Nephron progenitor cell (in vitro differentiated cells): ENCODE measurements at places on chromosomes 7 and 10.

DNA sequence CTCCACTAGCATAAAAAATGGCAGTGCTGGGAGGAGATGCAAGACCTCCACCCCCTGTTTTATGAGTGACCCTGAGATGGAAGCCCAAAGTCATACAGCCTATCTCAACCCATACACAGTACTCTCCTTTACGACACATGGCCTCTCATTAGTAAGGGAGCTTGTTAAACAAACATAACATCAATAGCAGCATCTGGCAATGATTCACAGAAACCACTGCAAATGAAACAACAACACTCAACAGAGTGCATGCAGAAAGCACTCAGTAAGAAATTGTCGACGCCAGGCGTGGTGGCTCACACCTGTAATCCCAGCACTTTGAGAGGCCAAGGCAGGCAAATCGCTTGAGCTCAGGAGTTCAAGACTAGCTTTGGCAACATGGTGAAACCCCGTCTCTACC is 27.5 kb upstream of the FIGNL1 start:
- no peak for DNase-seq

DNA sequence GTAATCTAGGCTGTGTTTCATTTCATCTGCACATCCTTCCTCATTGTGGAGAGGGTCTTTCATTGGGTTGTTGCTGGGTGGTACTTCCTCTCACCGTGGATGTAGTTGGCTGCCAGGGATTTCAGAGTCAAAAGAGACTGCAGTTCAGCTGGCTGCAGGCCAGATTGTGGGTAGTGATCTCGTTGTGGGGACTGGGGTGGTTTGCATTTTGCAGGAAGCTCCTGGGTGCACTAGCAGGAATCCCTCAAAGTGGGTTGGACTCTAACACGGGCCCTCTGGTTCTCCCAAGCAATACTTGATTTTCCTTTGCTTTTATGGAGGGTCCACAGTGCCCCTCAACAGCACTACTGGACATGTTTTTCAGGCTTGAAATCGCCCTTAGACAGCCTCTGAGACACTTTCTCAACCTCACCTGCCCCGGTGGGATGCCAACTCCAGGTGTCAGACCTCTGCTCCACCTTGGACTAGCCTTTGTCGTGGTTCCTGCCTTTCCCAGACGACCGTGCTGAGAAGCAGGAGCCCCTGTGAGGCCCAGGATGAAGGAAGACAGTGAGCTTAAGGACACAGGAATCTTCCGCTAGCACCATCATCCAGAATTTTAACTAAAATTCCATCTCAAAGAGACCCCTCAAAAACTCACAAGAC is 23.9 kb upstream of the ZNF273 start:
- no peak for DNase-seq

DNA sequence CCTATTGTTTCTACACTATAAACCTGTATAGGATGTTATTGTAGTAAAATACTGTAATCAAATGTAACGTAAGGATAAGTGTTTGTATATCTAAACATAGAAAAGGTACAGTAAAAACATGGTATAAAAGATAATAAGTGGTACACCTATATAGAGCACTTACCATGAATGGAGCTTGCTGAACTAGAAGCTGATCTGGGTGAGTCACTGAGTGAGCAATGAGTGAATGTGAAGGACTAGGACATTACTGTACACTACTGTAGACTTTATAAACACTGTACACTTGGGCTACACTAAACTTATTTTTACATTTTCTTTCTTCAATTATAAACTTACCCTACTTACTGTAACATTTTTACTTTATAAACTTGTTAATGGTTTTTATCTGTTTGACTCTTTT is 732.9 kb upstream of the LRRN3 start:
- no peak for DNase-seq

GRCh38 chr10:115657161-115657860 is 564.1 kb downstream of the ATRNL1 start:
- DNase-seq = no peak

GRCh38 chr7:156907656-156908055 is 14.7 kb upstream of the LMBR1 start:
- DNase-seq = no peak

GRCh38 chr7:21412957-21413356 is 14.9 kb upstream of the SP4 start:
- no peak for DNase-seq

- DNase-seq = no peak
Measured at GRCh38 chr7:130296221-130296951, 3.4 kb downstream of the CPA4 start.

DNA sequence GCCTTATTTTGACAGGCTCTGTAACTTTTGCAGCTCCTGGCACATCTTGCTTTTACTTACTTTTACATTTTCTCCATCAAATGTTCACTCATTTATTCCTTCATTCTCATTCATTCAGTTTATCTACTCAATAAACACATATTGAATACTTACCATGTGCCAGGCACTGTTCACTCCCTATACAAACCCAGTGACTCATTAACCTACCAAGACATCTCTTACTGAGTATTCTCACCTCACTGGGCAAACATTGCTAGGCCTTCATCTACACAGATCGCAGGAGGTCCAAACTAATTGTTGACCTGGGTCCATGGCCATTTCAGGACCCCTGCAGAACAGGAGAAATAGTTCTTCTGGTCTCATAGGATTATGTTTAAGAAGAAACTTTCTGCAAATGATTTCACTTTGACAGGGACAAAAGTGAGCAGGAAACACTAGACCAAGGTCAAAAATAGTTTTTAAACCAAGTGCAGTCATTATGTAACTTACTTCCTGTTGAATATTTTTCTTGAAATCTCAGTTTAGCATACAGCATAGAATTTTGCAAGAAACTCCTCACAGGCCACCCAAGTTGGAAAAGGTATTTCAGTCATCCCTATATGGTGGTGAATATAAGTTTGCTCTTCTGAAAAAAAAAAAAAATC is 17.6 kb downstream of the SLC26A4 start:
- no peak for DNase-seq

DNA sequence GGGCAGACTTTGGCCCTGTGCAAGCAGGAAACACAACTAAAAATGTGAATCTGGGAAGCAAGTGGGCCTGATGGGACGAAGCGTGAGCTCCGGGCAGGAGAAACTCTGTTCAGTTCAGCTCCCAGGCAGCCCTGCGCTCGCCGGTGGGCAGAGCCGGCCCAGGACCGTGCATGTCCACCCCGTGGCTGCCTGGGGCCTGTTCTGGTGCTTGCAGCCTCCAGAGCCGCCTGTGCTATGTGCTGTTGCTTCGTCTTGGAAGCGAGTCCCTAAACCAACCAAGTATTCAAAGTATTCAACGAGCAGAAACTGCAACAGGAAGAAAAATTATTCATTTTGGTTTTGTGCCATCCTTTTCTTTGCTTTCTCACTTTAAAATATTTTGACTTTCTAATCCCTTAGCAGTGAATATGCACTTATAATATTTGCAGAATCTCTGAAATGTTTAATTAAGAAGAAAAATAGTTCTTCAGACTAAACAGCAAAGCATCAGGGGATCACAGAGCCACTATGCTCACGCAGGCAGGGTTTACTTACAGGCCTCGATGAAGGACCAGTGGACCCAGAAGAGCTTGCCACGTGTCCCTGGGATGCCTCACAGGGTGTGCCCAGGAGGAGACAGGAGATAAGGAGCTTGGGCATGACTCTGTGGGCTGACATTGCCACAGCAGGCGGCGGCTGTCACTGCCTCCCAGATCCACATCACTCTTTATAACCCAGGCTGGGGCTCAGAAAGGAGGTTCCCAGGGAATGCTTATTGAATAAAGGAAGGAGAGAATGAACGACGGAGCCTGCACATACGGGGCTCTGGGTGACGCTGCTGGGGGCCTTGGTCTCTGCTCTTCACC is 45.6 kb downstream of the VIPR2 start:
- no peak for DNase-seq

DNA sequence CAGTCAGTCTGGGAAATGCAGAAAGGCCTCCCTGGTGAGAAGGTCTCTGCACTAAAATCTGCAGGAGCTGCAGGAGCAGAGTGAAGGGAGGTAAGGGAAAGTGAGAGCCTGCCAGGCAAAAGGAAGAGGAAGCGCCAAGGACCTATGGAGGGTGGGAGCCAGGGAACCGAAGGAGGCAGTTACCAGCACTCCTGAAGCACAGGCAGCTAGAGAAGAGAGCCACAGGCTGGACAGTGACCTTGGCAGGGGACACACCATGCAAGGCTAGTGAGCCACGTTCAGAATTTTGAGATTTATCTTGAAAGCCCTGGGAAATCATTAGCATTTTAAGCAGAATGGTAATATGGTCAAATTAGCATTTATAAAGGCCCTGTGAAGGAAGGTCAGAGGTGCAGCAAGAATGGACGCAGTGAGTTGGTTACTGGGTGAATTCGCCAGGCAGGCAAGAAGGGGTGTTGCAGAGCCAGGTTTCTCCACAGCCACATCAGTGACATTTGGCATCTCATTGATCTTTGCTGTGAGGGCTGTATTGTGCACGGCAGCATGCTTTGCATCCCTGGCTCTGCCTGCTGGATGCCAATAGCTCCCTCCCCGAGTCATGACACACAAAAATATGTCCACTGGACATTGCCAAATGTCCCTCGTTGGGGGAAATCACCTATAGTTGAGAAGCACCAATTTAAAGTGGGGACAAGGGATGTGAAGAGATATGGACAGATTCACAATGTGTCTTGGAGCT is 54.7 kb upstream of the LANCL2 start:
- DNase-seq = no peak

DNA sequence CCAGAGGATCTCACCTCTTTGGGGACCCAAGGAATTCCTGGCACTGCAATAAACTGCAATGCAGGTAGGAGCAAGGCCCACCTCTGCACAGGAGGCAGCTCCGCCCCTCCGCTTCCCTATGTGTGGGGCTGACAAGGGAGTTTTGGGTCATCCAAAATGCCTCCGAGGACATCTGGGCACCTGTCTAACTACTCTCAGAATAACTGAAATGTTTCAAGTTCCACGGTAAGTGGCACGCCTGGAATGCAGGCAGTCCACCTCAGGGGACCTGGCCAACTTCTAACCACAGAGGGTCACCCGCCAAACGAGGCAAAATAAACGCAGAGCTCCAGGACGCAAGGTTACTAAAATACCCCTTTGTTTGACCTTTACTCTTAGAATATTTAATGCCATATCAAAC is 102.5 kb downstream of the FGFR2 start:
- DNase-seq = no peak

DNA sequence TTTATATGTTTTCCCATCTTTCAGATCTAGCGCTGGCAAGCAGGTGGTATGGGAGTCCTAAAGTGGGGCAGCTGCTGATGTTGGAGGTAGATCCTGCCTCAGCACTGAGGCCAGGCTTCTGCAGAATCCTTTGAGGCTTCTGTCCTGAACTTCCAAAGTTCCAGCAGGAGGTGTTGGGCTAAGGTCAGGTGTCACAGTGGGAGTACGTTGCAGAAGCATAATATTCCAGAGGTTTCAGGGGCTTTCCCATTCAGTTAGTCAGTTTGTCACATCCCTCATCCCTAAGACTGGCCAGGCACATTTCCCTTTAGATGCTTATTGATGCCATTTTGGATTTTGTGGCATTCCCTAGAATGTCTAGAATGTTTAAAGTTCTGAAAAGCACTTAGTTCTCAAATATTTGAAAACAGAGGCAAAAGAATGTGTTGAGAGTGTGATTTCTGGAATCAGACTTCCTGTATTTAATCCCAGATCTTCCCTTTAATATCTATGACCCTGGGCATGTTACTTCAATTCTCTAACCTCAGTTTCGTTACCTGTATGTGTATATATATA is 319.1 kb upstream of the PHYHIPL start:
- no peak for DNase-seq

DNA sequence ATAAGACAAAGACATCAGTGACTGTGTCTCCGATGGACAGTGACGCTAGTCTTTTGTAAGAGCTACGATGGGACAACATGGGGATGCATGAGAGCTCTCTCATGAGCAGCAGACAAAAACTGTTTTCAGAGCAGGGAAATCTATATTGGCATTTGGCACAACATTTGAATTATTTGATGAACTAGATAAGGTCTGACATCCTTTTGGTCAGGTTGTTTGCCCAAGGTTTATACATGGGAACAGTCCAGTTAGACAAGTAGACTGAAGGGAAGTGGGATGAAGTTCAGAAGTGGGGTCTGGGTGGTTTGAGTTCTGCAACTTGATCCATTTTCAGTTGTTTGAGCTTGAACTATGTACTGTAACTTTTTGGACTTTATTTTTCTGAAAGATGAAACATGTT is 50.8 kb downstream of the BUB3 start:
- DNase-seq = no peak

DNA sequence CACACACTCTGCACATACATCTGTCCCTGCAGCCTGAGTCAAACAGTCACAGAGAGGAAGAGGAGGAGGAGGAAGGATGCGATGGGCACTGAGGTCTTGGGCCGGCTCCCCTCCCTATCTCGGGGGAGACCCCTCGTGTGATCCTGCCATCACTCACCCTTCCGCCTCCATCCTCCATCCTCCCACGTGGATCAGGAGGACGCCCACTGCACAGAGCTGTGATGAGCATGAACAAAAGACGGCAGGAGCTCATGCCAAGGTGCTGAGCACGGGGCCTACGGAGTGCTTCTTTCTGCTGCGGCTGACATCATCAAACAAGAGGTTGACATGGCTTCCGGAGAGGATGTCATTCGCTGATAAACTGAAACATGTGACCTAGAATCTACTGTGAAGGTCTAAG is 68.0 kb downstream of the DIP2C start:
- no peak for DNase-seq

GRCh38 chr10:52068485-52068884 is 245.6 kb upstream of the DKK1 start:
- no peak for DNase-seq

DNA sequence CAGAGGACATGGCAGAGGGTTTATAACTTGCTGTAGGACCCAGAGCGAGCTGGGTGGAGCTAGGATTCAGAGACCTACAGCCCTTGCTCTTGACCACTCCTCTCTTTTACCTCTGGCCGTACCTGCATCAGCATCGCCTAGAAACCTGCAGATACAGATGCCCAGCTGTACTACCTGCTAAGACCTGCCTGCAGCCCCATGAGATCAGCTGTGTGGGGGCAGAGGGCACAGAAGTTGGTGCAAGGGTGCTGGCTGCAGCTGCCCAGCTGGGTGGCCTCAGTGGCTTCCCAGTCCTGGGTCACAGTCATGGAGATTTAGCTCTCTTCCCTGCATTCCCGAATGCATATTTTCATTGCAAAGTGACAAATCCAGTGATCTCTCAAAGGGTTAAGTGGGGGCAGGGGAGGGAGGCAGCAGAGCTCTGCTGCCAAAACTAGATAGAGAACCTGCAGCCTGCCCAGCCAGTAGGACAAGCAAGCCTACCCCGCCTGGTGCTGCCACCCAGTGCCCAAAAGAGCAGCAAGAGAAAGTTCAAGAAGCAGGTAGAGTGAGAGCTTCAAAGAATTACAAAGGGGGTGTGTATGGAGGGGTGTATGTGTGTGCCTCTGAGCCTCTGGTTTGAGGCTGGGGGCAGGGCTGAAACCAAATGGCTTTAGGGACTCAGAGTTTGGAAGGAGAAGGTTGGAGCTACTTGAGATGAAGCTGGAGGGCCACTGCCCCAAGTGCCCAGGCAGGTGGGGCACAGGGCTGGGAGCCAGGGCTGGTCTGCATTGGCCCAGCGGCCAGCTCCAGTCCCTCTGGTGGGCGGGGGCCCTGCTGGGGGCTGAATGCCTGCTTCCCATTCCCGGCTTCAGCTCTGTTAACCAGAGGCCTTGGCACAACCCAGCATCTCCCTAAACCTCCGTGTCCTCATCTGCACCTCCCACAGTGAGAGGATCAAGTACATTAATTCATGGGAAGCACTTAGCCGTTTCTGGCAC is 6.9 kb downstream of the FAM241B start:
- DNase-seq = no peak
